ENCODE measurements at places on chromosomes 6 and 20.

DNA sequence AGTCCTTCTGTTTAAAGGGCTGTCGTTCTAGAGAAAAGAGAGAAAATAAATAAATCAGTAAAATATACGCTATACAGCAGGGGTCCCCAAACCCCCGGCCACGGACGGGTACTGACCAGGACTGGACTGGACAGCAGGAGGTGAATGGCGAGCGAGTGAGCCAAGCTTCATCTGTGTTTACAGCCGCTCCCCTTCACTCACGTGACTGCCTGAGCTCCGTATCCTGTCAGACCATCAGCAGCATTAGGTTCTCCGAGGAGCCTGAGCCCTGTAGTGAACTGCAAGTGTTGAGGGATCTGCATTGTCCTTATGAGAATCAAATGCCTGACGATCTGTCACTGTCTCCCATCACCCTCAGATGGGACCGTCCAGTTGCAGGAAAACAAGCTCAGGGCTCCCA, 76.5 kb downstream of the ZNF217 start:
- DNase-seq: no peak

- peak; percentile 33 for DNase-seq
Measured at GRCh38 chr6:35141007-35141655, at the start of gene TCP11. Gene TCP11, minus strand, starts transcription at chr6:35141339. Its CDS starts 469 bp downstream, at chr6:35140870.

GRCh38 chr6:52503851-52504781, 72.7 kb downstream of the TRAM2 start:
- DNase-seq: no peak

DNA sequence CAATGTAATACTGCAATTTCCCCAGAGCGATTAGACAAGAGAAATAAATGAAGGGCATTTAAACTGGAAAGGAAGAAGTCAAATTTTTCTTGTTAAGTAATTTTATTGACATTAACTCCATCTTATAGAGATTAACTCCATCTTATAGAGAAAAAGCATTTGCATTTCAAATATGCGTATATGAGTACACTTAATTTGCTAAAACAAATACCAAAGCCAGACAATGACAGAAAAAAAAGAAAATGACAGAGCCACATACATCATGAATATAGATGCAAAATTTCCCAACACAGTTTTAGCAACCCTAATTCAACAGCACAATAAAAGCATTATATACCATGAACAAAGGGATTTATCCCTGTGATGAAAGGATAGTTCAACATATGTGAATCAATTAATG, 1293.1 kb upstream of the EYS start:
- no peak for DNase-seq

- no peak for DNase-seq
Measured at GRCh38 chr6:5051394-5051793, 33.7 kb upstream of the PPP1R3G start.

DNA sequence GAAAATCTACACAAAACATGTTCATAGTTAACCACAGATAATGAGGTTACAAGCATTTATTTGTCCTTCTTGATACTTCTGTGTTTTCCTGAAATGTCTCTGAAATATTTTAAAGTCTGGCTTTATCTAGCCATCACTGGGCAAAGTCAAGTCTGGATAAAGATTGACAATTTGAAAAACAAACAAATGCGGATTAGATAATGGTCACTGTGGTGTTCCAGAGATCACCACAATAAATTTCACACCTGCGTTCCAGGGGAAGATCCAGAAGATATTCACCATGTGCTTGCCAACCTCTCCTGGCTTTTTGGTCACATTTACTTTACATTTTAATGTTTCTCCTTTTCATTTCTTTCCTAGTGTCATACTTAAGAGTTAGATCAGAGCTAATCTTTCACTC, 109.7 kb upstream of the CCDC28A start:
- DNase-seq: no peak

GRCh38 chr6:287489-287860, 4.8 kb upstream of the DUSP22 start:
- no peak for DNase-seq

- DNase-seq: no peak
Measured at GRCh38 chr20:60269573-60270162, 311.4 kb downstream of the CDH26 start.

- DNase-seq: no peak
Measured at GRCh38 chr6:82205930-82206392, 41.6 kb downstream of the IBTK start.

All from activated naive CD4-positive, alpha-beta T cell treated with Interleukin-2 at 50 U/mL for 16 hours (primary cell).